Posterior cingulate gyrus (tissue), 11 donors: ENCODE measurements at places on chromosomes 7 and 10.

GRCh38 chr10:130737621-130738020 is 573.9 kb downstream of the TCERG1L start:
- no peak for DNase-seq

DNA sequence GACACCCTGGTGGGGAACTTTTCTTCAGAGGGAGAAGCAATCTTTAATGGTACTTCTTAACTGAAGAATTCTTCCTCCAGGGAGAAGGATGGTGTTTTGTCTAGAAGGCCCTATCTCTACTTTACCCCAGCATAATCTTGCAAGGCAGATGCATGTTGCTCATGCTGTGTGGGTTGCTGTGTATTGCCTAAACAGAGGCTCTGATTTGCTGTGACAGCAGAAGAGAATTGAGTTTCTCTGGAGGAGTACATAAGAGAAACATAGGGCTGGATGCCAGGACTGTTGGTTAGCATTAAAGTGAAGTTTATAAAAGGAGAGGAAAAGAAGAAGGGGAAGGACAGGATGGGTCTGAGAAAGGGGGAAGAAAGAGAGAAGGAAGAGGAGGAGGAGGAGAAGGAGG is 248.1 kb upstream of the HPS1 start:
- no peak for DNase-seq

DNA sequence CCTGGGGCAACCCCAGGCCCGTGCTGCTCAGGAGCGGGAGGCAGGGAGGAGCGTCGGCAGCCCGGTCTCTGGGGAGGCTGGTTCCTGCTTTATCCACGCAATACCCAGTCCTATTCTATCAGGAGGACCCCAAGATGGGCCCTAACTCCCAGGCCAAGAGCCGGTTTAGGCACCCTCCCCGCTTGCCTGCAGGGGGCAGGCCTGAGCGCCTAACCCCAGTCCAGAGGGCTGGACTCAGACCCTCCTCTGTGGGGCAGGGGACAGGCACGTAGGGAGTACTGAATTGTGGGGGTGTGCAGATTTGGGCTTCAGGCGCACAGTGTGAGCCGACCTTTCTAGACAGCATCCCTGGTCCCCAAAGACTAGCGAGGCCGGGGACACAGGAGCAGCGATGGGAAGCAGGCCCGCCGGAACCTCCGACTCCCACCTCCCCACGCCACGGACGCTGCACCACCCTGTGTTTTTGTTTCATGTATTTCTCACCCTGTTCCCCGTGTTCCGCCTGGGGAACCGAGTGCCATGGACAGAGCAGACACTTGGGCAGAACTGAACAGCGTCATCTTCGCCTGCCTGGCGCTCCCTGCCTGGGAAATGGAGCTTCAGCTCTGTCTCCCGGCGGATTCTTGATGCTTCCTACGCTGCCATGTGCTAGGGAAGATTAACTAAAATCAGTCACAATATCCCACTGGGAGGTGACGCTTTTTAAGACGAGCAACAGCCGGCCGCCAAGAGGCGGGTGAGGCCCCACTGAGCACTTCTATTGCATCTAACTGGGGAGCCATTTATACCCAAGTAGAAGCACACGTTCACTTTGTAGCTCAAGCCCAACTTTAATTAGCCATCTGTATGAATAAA is 5.3 kb downstream of the NUDT1 start:
- no peak for DNase-seq

- DNase-seq, result no peak
These were observed 1.3 kb downstream of the INPP5A start for GRCh38 chr10:132538790-132539421.

DNA sequence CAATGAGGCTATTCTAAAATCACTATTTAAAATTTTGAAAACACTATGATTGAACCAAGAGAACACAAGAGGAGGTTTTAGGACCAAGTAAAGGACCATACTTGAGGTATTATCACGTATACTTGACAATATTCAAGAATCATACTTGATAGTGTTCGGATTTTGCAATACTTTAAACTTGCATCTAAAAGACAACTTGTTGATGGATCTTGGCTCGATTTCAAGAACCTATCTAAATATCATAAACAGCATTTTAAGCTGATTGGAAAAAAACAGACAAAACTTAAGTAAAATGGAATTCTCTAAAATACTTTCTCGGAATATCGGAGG is 1.3 kb downstream of the NAMPT start:
- no peak for DNase-seq

GRCh38 chr10:82888809-82889455 is 1013.9 kb downstream of the NRG3 start:
- no peak for DNase-seq

DNA sequence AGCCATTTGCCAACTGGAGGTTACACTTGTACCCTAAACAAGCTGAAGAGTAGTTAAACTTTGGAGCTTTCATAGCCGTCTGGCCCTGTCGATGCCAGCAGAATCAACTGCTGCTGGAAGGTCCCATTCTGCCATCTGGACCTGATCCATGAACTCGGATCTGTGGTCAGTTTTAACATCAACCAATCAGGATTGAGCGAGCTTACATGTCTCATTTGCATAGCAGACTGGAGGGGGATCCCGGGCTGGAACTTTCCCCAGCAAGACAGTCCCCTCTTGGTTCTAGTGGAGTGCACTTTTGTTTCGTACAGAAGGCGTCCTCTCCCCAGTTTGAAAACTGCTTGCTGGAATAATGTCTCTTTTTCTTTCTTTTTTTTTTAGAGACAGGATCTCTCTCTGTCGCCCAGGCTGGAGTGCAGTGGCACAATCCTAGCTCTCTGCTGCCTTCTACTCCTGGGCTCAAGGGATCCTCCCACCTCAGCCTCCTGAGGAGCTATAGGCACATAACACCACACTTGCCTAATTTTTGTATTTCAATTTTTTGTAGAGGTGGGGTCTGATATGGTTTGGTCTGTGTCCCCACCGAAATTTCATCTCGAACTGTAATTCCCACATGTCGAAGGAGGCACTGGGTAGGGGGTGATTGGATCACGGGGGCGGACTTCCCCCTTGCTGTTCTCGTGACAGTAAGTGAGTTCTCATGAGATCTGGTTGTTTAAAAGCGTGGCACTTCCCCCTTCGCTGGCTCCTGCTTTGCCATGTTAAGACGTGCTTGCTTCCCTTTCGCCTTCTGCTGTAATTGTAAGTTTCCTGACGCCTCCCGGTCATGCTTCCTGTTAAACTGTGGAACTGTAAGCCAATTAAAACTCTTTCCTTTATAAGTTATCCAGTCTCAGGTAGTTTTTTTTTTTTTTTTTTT is 42.8 kb upstream of the SEPHS1 start:
- no peak for DNase-seq

DNA sequence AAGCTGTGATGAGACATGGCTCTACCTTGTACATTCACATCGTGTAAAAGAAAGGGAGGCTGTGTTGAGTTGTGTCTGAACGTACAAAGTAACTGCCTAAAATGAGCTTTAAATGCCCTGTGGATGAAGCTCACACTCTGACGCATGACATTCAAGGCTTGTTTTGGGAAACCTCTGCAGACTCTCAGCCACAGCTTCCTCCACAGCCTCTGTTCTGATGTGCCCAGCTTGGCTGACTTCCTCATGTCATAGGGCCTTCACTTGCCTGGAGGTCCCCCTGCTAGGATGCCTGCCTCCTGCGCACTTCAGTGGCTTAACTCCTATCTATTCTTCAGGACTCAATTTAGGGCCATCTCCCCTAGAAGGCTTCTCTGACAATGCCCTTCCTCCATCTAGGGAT is 230.0 kb upstream of the HABP2 start:
- peak; percentile 23 for DNase-seq

GRCh38 chr7:22582863-22583622 is 83.1 kb upstream of the STEAP1B start:
- no peak for DNase-seq

DNA sequence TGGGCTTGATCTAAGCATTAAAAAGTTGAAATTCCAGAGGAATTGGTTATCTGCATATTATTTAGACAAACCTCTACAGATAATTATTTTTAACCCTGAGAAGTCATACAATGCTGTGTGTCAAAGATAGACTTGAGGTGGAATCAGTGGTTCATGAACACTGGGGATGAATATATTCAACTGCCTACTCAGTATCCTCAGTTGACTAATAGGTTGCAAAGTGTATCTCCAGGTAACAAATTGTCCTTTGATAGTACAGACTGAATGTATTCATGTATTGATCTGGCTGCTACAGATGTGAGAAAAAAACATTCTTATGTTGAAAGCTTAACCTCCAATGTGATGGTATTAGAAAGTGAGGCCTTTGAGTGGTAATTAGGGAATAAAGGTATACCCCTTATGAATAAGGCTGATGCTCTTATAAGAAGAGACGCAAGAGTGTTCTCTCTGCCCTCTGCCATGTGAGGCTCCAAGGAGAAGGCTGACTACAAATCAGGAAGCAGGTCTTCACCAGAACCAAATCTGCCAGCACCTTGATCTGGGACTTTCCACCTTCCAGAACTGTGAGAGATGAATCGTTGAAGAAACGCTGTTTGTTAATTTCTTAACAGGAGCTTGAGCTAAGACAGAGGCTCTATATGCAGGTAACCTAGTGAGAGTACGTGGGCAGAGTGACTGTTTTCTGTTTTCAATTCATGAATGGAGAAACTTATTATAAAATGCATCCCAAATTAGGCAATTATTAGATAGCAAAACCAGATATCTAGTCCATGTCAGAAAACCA is 7.5 kb downstream of the MRPL32 start:
- no peak for DNase-seq

GRCh38 chr7:24778543-24779282 is 21.4 kb upstream of the GSDME start:
- peak; percentile 16 for DNase-seq

DNA sequence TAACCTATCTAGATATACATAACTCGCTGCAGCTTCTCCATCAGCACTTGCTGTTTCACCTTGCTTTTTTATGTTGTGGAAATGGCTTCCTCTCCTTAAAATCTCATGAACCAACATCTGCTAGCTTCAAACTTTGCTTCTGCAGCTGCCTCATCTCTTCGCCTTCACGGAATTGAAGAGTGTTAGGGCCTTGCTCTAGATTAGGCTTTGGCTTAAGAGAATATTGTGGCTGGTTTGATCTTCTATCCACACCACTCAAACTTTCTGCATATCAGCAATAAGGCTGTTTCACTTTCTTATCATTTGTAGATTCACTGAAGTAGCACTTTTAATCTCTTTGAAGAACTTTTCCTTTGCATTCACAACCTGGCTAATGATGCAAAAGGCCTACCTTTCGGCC is 49.2 kb upstream of the AGR3 start:
- no peak for DNase-seq

DNA sequence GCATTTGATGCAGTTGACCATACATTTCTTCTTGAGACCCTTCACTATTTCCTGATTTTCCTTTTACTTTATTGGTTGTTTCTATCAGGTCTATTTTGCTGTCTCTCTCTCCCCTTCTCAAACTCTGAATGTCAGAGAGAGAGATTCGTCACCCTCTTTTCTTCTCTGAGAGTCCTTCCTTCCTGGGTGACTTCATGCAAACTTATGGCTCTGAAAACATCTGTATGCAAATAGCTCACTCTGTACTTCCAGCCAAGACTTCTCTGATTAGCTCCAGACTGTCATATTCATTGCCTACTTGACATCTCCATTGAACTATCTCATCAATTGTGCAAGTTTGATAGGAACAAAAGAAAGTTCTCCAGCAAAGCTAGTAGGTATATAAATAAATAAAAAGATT is 191.7 kb upstream of the KLF6 start:
- DNase-seq, result no peak

GRCh38 chr7:117784315-117784714 is 88.9 kb downstream of the CTTNBP2 start:
- DNase-seq, result no peak

GRCh38 chr7:92072708-92073107 is 61.6 kb downstream of the CYP51A1 start:
- DNase-seq, result no peak

DNA sequence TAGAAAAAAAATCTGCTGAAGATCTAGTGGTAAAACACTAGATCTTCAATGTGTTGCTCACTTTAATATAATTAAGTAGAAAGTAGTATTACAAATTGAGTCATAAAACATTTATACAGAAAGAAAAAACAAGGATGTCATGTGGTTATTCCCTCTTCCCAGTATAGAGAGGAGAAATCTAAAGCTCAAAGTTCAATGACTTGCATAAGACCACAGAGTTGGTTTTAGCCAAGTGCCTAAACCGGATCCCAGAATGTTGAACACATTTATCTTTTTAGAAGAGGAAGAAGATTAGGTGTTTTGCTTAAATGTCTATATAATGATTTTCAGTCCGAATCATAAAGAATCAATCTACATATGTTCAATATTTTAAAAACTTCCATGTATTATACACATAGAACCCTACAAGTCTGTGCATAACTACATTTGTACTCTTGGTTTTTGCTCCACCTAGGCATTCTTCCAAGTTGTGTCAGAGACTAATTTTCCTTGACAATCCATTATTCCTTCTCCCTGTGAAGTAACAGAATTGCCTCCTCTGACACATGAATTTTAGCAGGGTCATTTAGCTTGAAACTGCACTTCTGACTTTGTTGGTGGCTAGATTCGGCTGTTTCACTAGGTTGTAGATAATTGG is 389.2 kb downstream of the MAGI2 start:
- no peak for DNase-seq
